ENCODE measurements at places on chromosomes 4 and X. TPM values are rescaled to one million over a fixed set of nuclear protein-coding genes. Genes with fewer than 3 reads are reported as not detected.

The AKAP14 gene
- total RNA-seq: not detected

The CDX4 gene
- total RNA-seq: not detected

The COX7B2 gene
- total RNA-seq: not detected

The TMPRSS11D gene
- total RNA-seq: not detected

The CLDN34 gene
- not detected for total RNA-seq

The LANCL3 gene
- 2.1 TPM for total RNA-seq

The TBX22 gene
- not detected for total RNA-seq

The USP27X gene
- 4.7 TPM for total RNA-seq

DNA sequence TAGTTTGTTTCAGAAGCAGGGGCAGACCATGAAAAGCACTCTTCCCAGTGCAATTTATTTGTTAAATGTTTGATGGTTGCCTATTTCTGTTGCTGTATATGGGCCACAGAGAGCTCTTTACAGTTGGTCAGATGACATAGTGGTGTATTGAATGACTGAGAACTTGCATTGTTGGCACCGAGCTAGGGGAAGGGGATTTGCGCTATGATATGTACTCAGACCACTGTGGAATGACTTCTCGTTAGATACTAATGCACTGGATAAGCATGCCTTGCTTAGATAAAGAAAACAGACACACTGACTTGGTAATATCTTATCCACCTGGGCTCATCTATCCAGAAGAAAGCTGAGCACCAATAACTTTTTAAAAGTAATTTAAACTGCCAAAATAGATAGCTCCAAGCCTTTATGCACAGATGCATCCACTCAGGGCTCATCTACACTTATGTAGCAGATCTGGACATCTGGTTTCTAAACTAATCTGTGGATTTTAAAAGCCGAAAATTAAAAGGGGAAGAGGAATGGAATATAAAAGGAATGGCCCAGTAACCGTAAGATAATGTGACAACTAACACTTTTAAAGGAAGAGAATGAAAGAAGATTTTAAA lies 132.7 kb downstream of the GATB start:
- H3K4me3 ChIP-seq: no peak overlapping the region
- no peak overlapping the region for H3K27ac ChIP-seq
- DNase-seq: no peak
- H3K4me1 ChIP-seq: no peaks in the 10 kb centered on the region

DNA sequence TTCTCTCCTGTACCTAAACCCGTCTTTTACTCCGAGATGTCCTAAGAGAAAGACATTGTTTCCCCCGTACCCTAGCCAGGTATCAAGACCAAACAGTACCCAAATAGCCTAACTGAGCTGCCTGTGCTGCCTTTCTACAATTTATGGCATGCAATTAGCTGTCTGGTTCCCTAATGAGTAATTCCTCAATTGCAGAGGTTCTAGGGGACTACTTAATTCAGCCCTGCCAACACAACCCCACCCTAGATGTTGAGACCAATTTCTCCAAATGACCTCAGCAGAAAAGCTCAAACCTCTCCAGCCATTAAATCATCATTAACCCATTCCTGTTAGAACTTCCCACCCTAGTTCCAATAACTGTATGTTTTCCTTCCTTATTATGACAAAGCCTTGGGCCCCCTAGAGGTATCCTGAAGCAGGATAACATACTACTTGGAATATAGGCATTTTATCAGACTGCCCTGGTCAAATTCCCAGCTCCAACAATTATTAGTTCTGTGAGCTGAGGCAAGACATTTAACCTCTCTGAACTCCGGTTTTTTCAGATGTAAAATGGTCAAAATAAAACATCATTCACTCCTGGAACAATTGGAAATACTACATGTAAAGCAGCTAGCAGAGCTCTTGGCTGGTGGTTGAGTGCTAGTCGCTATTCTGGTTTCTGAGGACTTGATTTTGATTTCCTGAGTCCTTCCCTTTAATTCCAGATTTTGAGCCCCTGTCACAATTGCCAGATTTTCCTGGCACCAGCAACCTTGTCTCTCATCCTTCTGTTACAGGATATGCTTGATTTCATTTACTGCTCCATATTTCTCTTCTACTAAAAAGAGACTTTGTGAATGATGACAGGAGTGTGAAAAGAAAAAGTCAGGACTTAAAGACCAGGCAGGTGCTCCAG lies 244.6 kb upstream of the TENM3 start:
- H3K27ac ChIP-seq: no peak overlapping the region
- no peak overlapping the region for H3K4me3 ChIP-seq
- no peaks in the 10 kb centered on the region for H3K27me3 ChIP-seq
- H3K4me1 ChIP-seq: no peaks in the 10 kb centered on the region
- no peaks in the 10 kb centered on the region for H3K36me3 ChIP-seq

- H3K4me3 ChIP-seq: no peak overlapping the region
- peaks cover 2% of the 10 kb centered on the region for H3K36me3 ChIP-seq
- no peaks in the 10 kb centered on the region for H3K27me3 ChIP-seq
- no peak overlapping the region for H3K27ac ChIP-seq
- no peaks in the 10 kb centered on the region for H3K4me1 ChIP-seq
These were observed 122.8 kb downstream of the DIPK2B start for GRCh38 chrX:45077748-45078424.

DNA sequence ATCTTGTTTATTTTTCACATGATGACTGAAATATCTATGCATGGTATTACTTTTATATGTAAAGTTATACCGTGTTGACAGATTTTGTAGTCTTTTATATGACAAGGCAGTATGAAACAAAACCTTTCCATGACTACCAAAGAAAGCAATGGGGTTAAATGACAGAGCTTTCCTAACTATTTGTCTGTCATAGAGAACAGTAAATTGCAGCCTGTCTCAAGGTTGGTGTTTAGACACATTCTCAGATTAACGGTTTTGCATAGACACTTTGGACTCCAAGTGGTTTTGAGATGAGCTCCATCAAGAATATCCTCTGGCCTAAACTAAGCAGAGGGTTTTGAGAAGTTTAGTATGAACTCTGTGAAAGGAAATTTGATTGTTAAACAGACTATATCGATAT lies 180.7 kb upstream of the TENM3 start:
- H3K4me1 ChIP-seq: no peaks in the 10 kb centered on the region
- no peaks in the 10 kb centered on the region for H3K36me3 ChIP-seq
- H3K4me3 ChIP-seq: no peak overlapping the region
- DNase-seq: no peak

DNA sequence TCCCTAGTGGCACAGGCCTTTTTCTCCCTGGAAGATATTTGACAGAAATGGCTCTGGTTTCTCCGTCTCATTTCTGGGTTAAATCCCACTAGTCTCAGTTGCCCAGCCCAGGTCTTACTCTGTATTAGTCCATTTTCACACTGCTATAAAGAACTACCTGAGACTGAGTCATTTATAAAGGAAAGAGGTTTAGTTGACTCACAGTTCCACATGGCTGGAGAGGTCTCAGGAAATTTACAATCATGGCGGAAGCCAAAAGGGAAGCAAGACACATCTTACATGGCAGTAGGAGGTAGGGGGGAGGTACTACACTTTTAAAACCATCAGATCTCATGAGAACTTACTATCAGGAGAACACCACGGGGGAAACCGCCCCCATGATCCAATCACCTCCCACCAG lies 81.9 kb downstream of the FHDC1 start:
- H3K27me3 ChIP-seq: no peaks in the 10 kb centered on the region
- no peaks in the 10 kb centered on the region for H3K4me1 ChIP-seq
- DNase-seq: peak; percentile 24
- H3K36me3 ChIP-seq: no peaks in the 10 kb centered on the region

- no peaks in the 10 kb centered on the region for H3K36me3 ChIP-seq
- no peak for DNase-seq
- no peaks in the 10 kb centered on the region for H3K27me3 ChIP-seq
- no peak overlapping the region for H3K4me3 ChIP-seq
- H3K4me1 ChIP-seq: no peaks in the 10 kb centered on the region
These were observed 100.1 kb upstream of the RBPJ start for GRCh38 chr4:26220696-26221095.

DNA sequence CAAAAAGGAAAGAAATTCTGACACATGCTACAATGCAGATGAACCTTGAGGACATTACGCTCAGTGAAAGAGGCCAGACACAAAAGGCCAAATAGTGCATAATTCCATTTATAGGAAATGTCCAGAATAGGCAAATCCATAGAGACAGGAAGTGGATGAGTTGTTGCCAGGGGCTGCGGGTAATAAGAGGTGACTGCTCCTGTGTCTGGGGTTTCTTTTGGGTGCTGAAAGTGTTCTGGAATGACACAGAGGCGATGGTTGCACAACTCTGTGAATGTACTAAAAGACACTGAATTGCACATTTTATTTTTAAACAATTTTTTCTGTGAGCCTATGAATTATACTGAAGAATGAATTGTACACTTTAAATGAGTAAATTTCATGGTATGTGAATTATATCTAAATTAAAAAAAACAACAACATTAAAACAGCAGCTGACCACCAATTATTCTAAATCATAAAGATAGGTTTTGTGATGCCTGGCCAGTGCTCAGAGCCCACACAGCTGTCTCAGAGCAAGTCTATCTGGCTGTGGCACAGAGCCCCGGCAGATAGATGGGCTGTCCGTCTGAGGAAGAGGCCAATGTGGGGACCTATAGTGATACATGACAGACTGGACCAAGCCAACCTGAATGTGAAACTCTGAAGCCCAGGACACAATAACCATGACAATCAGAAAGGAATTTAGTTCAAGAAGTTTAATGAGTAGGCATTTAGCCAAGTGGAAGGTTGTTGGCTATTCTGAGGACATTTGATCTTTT lies 23.5 kb upstream of the IRAK1 start:
- H3K27ac ChIP-seq: peak overlapping the region; percentile 31
- no peaks in the 10 kb centered on the region for H3K27me3 ChIP-seq
- no peak overlapping the region for H3K4me3 ChIP-seq
- H3K36me3 ChIP-seq: no peaks in the 10 kb centered on the region
- H3K4me1 ChIP-seq: peaks cover 11% of the 10 kb centered on the region
- no peak for DNase-seq

DNA sequence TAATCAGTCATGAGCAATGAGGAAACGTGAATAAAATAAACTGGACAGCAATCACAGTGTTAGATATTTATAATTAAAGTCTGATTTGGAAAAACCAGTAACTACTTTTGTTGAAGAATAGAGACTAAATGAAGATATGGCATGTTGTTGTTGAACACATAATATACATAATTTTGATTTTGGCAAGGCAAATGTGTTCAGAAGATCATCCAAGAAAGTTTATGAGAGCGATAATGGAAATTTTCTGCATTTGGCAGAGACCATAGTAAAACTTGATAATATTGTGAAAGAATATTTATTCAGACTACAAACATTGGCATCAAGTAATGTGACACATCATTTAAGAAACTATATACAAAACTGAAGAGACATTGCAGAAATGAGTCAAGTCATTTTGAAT lies 620.7 kb downstream of the TMA16 start:
- no peak overlapping the region for H3K4me3 ChIP-seq
- H3K36me3 ChIP-seq: no peaks in the 10 kb centered on the region
- DNase-seq: no peak
- H3K27ac ChIP-seq: no peak overlapping the region
- no peaks in the 10 kb centered on the region for H3K4me1 ChIP-seq

- H3K27ac ChIP-seq: no peak overlapping the region
- H3K4me3 ChIP-seq: no peak overlapping the region
- H3K36me3 ChIP-seq: no peaks in the 10 kb centered on the region
- H3K27me3 ChIP-seq: no peaks in the 10 kb centered on the region
- H3K4me1 ChIP-seq: no peaks in the 10 kb centered on the region
- no peak for DNase-seq
These were observed 27.1 kb upstream of the PDZD4 start for GRCh38 chrX:153857348-153857903.

- H3K4me1 ChIP-seq: no peaks in the 10 kb centered on the region
- no peak for DNase-seq
- H3K27ac ChIP-seq: no peak overlapping the region
- H3K4me3 ChIP-seq: no peak overlapping the region
- H3K27me3 ChIP-seq: no peaks in the 10 kb centered on the region
These were observed 1584.3 kb downstream of the STIM2 start for GRCh38 chr4:28444886-28445496.

GRCh38 chr4:59956366-59956765 lies 1243.8 kb upstream of the ADGRL3 start:
- no peaks in the 10 kb centered on the region for H3K27me3 ChIP-seq
- H3K4me3 ChIP-seq: no peak overlapping the region
- no peak for DNase-seq

DNA sequence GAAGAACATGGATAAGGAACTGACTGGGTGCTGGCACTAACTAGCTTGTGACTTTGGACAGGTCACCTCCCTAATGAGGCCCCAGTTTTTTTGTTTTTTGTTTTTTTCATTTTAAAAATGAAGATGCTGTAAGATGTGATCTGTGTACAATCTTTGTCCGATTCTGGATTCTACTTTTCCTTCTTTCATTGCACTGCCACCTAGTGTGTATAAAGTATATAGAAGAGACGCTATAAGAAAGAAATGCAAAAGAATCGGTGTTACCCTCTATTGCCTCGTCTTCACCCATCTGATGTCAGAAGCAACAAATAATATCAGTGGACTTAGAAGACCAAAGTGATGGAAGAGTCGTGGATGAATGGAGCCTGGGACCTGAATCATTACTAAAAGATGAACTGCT lies 58.6 kb upstream of the P2RY10 start:
- no peaks in the 10 kb centered on the region for H3K4me1 ChIP-seq
- no peaks in the 10 kb centered on the region for H3K36me3 ChIP-seq
- H3K27ac ChIP-seq: no peak overlapping the region
- DNase-seq: no peak
- no peak overlapping the region for H3K4me3 ChIP-seq

- H3K27ac ChIP-seq: no peak overlapping the region
- peaks cover 2% of the 10 kb centered on the region for H3K27me3 ChIP-seq
- no peak overlapping the region for H3K4me3 ChIP-seq
- H3K4me1 ChIP-seq: no peaks in the 10 kb centered on the region
- no peaks in the 10 kb centered on the region for H3K36me3 ChIP-seq
These were observed 62.5 kb upstream of the HOPX start for GRCh38 chr4:56743550-56743949.

GRCh38 chr4:85084371-85085094 lies 118.0 kb upstream of the WDFY3 start:
- H3K27me3 ChIP-seq: no peaks in the 10 kb centered on the region
- H3K36me3 ChIP-seq: no peaks in the 10 kb centered on the region
- no peak overlapping the region for H3K27ac ChIP-seq

- no peak overlapping the region for H3K27ac ChIP-seq
- no peak for DNase-seq
- peaks cover 3% of the 10 kb centered on the region for H3K4me1 ChIP-seq
- H3K36me3 ChIP-seq: no peaks in the 10 kb centered on the region
- no peak overlapping the region for H3K4me3 ChIP-seq
These were observed 66.6 kb downstream of the ENOX2 start for GRCh38 chrX:130836447-130836846.

GRCh38 chr4:79748835-79749234 lies 324.2 kb downstream of the ANTXR2 start:
- H3K27ac ChIP-seq: no peak overlapping the region
- no peaks in the 10 kb centered on the region for H3K4me1 ChIP-seq
- H3K4me3 ChIP-seq: no peak overlapping the region
- no peak for DNase-seq
- no peaks in the 10 kb centered on the region for H3K36me3 ChIP-seq

- DNase-seq: no peak
- H3K27ac ChIP-seq: no peak overlapping the region
- H3K36me3 ChIP-seq: no peaks in the 10 kb centered on the region
- H3K27me3 ChIP-seq: no peaks in the 10 kb centered on the region
These were observed 98.6 kb upstream of the ATXN3L start for GRCh38 chrX:13418126-13419097.

Data from liver (tissue), 10 donors.